ENCODE measurements at places on chromosomes 11 and 22. TPM values are rescaled to one million over a fixed set of nuclear protein-coding genes. Genes with fewer than 3 reads are reported as not detected.

DNA sequence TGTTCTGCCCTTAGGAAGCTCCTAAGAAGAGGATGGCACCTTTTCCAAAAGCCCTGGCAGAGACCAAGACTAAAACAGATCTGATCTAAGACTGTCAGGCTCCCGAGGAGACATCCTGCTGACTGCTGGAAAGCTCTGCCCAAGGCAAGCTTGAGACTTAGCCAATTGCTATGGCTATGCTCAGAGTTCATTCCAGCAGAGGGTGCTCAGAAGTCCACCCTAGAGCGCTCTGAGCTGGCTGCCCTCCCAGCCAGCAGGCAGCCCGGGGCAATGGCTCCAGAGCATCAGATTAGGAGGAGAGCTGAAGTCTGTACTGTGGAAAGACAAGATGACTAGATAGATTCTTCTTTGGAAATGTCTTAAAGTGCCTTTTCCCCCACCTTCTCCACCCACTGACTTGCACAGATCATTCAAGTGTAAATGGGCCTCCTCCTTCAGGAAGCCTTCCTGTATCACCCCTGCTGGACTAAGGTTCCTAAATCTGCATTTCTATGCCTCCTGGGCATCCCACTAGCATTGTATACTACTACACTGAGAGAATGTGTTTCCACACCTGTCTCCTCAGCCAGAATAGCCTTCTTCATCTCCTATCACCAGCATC, 23.4 kb downstream of the LRRC55 start:
- no peak for DNase-seq

- no peak for DNase-seq
These were observed 53.7 kb upstream of the CCDC34 start for GRCh38 chr11:27416568-27417176.

- no peak for DNase-seq
These were observed 79.6 kb downstream of the BBOX1 start for GRCh38 chr11:27120211-27120610.

GRCh38 chr22:46052331-46052771, 75.4 kb upstream of the WNT7B start:
- DNase-seq = no peak

DNA sequence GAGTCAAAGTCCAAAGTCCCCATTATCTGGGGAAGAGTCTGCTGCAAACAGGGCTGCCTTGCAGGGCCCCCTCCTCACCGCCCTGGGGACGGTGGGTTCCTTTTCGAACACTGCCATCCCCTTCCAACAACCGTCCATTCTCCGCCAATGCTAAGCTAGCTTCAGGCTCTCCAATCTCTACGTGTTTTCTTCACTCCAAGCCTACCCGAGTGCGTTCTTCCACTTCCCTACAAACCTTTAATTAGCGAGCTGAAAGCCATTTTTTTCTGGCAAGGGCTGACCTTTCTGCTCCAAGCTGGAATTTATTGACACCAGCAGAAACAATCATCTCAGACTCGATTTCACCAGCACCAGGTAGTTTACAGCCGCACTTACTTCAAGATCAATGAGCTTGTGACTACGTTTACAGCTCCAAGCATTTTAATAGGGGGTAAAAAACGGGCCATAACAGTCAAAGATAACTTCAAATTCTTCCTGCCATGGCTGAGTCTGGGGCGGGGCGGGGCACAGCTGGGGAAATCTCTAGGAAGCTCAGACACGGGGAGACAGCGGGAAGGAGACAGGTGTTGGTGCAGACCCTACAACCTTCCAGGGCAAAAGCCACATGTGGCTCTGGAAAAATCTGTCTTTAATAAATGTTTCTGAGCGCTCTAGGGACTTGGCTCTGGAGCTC, 82.2 kb downstream of the PHF21B start:
- no peak for DNase-seq

- no peak for DNase-seq
These were observed 42.4 kb downstream of the LIF start for GRCh38 chr22:30204015-30204741.

DNA sequence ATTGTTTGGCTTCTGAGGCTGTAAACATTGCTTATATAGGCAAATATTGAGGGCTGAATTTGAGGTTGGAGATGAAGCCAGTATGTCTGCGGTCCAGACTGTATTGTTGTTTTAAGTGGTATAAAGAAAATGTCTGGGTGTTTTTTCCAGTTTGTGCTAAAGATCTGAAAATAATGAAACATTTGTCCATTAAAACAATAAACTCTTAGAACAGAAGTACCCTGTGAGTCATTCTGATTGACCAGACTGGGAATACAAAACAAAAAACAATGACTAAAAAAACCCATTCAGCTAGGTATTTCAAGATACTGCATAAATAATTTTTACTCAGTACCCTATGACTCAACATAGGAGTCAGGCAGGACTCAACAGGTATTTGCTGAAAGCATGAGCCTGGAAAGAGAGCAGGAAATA, 20.4 kb downstream of the ALKBH8 start:
- peak; percentile 71 for DNase-seq

DNA sequence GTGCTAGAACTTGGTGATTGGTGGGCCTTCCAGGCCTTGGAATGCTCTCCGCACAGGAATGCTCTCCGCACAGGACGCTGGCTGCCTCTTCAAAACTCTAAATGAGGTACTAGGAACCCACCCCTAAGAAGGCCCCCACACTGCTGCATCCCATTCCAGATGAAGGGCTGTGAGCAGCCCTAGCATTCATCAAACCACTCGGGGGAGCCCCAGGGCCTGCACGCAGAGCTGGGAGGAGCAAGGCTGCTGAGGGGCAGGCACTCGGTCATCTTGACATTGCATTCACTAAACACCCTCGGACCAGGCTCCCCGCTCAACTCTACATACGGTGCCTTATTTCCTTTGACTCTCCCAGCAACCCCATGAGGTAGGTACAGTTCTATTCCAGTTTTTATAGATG, 49.2 kb upstream of the EMID1 start:
- DNase-seq = no peak

DNA sequence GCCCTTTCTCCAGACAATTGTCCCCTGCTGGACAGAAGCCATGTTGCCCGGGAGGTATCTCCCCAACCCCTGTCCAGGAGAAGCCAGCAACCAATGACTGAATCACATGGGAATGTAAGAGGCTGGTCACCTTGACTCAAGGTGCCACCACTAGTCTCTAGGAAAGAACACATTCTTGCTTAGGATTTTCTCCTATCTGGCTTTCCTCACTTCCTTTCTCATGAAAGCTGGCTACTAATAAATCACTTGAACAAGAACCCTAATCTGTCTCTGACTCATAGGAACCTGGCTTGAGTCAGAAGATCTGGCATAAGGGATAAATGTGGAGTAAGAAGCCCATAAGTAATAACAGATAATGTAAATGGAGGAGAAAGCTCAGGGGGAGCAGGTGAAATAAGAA, 101.4 kb upstream of the C11orf87 start:
- no peak for DNase-seq

DNA sequence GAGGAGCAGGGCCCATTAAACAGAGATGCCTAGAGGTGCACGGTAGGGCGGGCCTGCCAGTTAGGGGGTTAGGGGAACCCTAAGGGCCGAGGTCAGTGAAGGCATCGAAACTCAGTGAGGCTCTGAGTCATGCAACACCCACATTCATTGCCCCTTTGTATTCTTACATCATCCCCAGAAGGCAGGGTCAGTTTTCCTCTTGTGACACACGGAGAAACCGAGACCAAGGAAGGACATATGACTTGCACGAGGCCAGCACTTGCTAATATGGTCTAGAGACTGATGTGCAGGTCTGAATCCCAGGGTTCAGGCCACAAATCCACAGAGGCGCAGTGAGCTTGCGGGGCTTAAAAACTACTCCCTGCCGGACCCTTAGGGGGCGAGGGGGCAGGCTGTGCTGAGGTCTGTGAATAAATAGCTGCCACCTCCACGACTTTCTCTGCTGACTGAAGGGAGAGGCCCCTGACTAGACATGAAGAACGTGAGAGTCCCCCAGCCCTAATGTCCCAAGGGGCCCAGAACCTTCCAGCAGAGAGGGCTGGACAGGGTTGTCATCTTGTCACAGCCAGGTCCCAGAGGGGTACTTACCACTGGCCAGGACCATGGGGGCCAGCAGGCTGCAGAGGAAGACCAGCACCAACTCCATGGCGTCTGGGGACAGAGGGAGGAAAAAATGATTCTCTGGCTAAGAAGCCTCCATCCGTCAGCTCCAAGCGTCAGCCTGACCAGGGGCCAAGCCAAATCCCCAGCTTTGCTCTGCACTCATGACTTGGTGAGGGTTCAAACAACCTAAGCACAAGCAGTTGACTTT, 17.8 kb upstream of the FXYD2 start:
- no peak for DNase-seq

DNA sequence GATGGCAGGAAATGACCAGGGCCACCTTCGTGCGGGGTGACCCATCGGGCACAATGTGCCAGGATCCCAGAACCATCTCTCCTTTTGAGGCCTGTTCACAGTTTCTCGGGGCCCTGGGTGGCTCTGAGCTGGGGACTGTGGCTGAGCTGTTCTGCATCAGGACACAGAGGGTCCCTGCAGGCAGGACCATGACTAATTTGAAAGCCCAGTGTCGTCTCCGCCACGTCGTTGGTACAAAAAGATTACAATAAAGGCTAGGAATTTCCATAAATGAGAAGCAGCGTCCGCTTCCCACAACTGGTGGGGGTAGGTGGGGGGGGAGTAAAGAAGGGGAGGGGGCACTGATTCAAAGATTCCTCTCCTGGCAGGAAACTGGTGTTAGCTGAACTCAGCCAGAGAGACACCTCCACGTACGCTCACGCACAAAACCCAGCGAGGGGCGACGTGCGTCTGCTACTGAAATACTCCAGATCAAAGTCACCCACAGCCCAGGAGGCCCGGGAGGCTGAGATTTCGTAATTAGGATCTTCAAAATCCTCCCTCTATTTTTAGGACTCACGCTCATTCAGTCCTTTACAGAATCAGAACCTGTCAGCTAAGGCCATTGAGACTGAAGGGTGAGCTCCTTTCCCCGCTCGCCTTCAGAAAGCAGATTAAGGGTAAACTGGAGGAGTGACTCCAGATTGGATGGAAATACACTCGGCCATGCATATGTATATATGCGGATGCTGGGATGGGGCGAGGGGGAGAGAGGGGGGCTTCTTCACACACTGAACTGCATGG, 11.0 kb downstream of the MN1 start:
- no peak for DNase-seq

GRCh38 chr11:79082907-79083306, 357.9 kb downstream of the TENM4 start:
- DNase-seq = no peak

- DNase-seq = no peak
These were observed 128.3 kb downstream of the DDX10 start for GRCh38 chr11:108793138-108793537.

GRCh38 chr11:94020777-94021481, at the start of gene HEPHL1:
HEPHL1 (plus strand) TSS chr11:94021354; CDS start chr11:94021369, 15 bp downstream.
- no peak for DNase-seq

DNA sequence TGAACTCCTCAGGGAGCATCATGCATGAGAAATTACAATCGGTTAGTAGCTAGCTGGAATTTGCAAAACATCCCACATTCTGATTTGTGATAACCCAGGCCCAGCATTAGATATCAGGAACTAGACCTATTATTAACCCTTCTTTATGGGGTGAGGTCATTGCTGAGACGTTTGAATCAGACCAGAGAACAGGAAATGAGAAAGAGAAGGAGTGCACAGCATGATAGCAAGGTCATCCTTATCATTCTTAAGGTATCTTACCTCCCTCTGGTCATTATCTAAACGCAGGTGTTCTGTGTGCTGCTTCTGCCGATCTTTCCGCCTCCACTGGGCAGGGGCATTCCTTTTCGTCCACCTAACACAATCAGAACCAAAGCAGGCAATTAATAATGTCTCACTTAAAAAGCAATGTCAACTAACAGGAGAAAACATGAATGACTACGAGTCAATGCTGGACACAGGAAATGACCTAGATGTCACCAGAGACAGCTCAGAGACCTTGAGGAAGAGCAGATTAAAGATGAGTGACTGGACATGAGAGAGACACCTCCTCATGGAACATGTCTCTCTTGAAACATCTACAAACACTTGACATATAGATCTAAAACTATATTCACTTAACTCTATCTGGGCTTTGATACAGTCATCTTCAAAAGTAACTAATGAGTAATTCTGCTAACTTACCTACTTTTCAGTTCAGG, 78.3 kb upstream of the SCUBE2 start:
- DNase-seq = no peak

DNA sequence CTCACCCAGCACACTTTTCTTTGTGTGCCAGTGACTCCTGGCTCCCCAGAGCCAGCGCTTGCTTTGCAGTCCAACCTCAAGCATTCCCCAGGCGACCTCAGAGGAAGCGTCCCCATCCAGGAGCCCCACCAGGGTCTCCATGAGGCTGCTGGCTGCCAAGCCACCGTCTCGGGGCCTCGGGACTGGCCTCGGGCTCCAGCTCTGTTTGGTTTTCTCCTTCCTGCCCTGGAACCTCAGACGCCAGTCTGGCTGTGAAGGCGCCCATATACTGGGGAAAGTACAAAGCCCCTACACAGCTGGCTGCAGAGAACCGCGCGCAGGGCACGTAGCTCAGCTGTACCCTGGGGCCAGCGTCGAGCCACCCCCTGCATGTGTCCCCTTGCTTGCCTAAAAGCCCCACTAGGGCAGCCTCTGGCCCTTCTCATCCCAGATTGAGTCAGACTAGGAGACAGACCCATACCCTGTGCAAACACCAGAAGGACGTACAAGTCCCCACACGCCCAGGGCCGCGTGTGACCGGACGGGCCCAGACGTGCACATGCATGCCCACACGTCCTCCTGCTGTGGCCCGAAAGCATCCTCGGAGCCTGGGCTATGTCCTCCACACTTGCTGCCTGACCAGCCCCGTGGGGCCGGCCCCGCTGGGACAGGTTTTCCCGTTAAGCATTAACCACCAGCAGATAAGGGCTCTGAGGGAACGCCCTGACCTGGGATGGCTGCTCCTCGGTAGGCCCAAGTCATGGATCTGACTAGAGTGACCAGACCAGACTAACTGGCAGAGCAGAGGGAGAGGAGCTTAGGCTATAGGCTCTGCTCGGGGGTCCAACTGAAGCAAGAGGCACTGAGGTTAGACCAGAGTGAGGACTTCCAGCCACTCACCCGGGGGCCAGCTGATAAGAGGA, 4.2 kb upstream of the SYT8 start:
- DNase-seq = peak; percentile 82

DNA sequence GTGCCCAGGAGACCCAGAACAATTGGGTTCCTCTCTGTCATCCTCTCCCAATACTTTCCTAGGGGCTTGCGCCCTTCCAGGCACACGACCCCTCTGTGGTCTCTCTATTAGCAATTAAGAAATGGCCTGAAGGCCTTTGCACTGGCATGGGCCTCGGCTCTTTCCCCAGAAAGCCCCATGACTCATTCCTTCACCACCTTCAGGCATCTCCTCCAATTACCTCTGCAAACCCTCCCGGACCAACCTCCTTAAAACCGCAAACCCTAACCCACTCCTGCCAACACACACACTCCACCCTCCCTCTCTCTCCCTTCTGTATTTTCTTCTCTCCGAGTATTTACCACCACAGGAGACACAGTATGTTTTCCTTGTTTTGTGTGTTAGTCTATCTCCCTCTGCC, 36.7 kb downstream of the LARGE1 start:
- peak; percentile 18 for DNase-seq

- no peak for DNase-seq
These were observed 8.6 kb downstream of the CCDC34 start for GRCh38 chr11:27354359-27354965.

- DNase-seq = peak; percentile 86
These were observed at the start of gene TTC38 for GRCh38 chr22:46267431-46268279. TTC38 (plus strand) TSS chr22:46268008; CDS start chr22:46268040, 32 bp downstream.

Gene WNT7B
- 89.1 TPM for total RNA-seq

Gene BIRC3
- total RNA-seq = 12.6 TPM

Gene SCARF2
- total RNA-seq = 1.2 TPM

Gene ZP1
- total RNA-seq = not detected

Gene EMID1
- 0.37 TPM for total RNA-seq

Gene C1QTNF5
- total RNA-seq = not detected

Measured in Caki2 (cell line).